Stimulated activated CD4-positive, alpha-beta T cell treated with anti-CD3 and anti-CD28 coated beads, Interleukin-1b, Interleukin-23, amount 100 ng/mL, for 24 hours (primary cell): ENCODE measurements at places on chromosomes 1 and 21.

GRCh38 chr21:16216288-16216962 is 486.6 kb downstream of the USP25 start:
- DNase-seq, result no peak

- DNase-seq, result no peak
Observed at GRCh38 chr1:53384796-53385195, 56.9 kb upstream of the LRP8 start.

DNA sequence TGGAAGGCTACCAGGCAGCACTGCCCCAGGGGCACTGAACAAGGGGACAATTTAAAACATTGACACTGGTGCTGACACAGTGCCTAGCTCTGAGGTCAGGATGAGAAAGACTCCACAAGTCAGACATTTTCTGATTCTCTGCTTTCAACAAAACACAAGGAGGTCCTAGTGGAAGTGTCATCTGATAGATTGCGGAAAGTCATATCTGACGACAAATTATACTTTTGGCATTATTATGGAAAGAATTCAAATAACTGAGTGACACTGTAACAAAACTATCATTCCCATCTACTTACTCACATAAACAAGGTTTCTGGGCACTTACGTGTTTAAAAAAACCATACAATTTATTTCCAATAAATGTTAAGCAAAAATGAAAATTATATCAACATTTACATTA is 123.5 kb downstream of the SLC45A1 start:
- no peak for DNase-seq

DNA sequence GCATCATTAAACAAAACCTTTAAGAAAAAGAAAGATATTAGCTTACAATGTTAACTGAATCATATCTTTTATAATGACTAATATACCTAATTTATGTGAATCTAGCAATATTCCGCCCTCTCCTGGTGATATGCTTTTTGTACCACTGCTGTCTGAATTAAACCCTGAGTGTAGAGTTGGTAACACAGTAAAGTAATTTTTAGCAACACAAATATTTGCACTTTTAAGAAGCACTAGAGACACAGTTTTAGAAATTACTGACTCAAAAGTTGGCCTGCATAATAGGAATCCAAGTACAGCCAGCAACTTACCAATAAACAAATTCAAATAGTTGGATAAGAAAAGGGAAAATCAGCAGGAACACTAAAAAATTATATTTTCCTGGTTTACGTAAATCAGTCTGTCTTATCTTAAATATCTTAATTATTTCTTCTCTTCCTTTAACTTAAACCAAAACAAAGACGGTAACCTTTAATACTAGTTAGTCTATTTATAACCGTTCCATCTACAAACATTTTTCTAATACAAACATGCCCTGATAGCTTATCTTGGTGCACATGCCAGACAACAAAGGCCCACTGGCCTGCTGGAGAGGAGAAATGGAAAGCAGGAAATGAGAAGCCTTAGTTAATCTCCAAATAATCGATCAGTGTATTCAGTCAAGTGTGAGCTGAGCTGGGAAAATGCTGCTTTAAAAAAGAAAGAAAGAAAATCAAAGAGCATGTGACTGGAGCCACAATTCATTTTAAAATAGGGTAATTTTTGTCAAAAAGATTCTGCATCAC is 246.0 kb downstream of the RERE start:
- no peak for DNase-seq

DNA sequence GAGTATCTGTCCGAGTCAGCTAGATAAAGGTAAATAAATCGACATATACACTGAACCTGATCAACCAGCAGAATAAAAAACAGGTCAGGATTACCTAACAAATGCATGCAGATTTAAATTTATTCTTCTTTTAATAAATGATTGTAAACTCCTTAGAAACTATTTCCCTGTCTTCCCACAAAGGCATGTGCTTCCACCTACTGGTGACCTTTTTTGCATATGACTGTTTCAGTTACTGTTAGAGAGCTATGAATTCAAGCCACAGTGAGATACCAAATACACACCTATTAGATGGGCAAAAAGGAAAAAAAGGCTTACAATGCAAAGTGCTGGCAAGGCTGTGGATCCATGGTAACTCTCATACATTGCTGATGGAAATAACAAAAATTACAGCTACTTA is 957.4 kb upstream of the NCAM2 start:
- no peak for DNase-seq

DNA sequence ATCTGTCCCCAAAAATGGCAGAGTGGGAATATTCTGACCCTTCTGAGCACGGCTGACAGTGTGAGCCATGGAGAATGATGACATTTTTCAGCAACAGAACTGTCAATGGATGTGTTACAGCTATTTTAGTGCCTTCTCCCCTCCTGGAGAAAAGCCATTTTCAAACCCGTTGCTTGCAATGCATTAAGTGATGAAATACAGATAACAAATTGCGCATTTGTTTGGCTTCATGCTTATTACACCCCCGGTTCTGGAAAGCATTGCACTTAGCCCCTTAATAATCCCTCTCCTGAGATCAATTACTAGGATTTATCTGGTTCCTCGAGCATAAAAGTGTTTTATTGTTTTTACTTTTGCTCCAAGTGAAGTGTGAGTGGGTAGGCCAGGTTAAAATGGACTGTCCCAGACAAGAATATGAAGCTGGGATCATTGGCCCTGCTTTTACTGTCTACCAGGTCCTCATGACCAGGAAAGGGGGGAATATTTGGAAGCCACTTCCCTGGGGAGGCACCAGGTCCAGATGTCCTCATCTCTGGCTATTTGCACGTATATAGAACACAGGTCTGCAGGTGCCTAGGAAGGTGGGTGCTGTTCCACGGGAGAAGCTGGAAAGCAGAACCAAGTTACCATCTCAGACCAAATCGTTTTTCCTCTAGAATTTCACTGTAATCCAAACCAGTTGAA is 37.5 kb upstream of the HHAT start:
- DNase-seq, result no peak

- DNase-seq, result no peak
Observed at GRCh38 chr1:109791495-109792043, 27.8 kb upstream of the EPS8L3 start.

- DNase-seq, result no peak
Observed at GRCh38 chr1:12302798-12303447, 73.1 kb downstream of the VPS13D start.

DNA sequence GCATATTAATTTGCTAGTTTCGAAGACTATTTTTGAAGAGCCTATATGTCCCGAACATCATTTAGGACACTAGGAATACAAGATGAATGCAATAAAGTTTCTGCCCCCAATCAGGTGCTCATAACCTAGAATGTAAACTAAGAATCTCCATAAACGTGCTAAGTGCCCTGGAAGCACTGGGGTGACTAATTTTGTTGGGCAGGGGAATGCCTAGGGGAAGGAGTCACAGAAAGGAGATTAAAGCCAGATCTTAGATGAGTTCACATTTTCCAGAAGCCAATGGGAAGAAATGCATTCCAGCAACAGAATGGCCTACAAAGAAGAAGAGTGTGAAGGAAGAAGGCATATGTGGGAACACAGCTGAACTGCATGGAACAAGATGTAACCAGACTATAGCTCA is 19.5 kb downstream of the SCYL3 start:
- DNase-seq, result no peak

GRCh38 chr1:181179279-181179986 is 90.9 kb downstream of the IER5 start:
- DNase-seq, result no peak

DNA sequence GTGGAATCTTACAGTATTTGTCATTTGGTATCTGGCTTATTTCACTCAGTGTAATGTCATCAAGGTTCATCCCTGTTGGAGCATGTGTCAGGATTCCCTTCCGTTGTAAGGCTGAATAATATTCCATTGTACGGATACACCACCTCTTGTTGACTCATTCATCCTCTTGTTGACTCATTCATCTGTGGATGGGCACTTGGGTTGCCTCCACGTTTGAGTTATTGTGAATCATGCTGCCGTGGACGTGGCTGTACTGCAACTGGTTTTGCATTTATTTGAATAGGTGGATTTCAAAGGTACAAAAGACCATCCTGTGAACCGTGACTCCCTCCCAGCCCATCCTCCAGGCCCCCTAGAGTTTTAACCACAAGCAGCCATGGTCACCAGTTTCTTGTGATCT is 11.9 kb upstream of the TCP10L start:
- DNase-seq, result no peak

- DNase-seq, result no peak
Observed at GRCh38 chr1:182200025-182200812, 138.7 kb upstream of the ZNF648 start.

DNA sequence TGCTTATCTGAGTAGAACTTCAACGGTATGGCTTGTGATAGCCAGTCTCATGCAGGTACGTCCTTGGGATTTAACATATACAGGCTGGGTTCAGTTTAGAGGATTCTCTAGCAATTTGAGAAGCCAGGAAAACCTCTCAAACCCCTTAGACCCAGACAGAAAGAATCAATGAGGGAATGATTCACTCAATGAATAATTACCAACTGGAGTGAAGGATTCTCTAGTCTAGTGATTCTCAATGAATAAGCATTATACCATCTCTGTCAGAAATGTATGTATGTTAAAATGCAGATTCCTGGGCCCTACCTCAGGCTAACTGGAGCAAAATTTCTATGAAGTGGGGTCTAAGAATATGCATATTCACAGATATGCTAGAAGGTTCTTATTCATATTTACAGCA is 54.5 kb upstream of the APP start:
- no peak for DNase-seq

- no peak for DNase-seq
Observed at GRCh38 chr21:45178070-45178608, 103.8 kb downstream of the ADARB1 start.

GRCh38 chr1:22517956-22518355 is 45.3 kb upstream of the EPHA8 start:
- DNase-seq, result no peak

- no peak for DNase-seq
Observed at GRCh38 chr1:14181191-14181795, 417.2 kb upstream of the KAZN start.

DNA sequence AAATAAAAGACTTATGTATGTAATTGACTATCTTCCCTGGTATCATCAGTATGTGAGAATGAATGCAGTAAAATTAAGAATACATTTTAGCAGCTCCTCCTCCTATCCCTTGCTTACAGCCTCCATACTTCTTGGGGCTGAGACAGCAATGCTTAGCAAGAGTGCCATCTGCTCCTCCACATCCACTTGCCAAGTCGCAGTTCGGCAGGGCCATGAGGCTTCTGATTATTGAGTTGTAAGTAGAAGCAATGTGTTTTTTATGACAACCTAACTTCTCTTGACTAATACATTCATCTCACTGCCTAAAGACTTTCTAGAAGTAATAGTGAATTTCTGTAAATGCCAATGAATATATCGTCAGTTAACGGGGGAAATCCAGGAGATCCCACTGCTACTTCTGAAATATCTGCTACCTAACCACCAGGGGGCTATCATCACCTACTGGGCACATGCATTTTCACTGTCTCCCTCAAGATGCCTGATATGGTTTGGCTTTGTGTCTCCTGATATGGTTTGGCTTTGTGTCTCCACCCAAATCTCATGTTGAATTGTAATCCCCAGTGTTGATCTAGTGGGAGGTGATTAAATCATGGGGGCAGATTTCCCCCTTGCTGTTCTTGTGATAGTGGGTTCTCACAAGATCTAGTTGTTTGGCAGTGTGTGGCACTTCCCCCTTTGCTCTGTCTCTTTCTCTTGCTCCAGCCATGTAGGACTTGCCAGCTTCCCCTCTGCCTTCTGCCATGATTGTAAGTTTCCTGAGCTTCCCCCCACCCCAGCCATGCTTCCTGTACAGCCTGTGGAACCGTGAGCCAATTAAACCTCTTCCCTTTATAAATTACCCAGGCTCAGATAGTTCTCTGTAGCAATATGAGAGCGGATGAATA is 59.6 kb downstream of the EXTL2 start:
- DNase-seq, result no peak

- DNase-seq, result no peak
Observed at GRCh38 chr1:180612632-180613031, 19.2 kb upstream of the XPR1 start.

DNA sequence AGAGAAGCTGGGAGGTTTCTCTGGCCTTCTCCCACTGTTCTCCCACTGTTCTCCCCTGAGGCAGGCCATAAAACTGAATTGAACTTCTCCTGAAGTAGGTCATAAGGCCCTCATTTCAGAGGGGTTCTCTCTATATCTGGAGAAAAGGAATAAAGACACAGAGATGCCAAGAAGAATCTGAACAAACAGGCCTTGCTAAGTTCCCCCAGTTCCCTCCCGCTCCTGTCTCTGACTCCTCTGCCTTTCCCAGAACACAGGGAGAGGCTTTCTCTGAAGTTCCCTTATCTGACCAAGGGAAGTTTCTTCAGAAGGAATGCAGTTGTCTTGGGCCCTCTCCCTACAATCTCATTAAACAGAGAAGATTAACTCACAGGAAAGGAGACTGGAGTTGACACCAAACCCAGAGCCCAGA is 83.4 kb downstream of the SLC16A1 start:
- no peak for DNase-seq

DNA sequence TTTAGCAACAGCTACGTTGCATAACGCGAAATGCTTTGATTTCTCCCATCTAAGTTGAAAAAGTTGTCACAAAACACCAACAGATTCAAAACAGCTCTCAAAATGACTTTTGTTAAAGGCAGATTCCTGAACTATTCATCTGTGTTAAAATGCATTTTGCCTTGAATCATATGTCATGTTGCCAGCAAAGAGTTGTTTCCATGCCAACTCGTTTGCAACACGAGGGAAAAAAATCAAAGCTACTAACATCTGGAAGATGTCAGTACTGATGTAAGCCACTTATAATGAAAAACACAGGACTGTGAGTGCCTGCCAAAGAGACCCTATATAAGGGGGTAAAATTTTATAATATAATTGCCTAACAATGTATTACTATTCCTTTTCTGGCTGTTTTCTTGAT is 182.7 kb upstream of the PTBP2 start:
- DNase-seq, result no peak

GRCh38 chr21:45112371-45112770 is 38.0 kb downstream of the ADARB1 start:
- no peak for DNase-seq

GRCh38 chr1:164625004-164625617 is 66.1 kb downstream of the PBX1 start:
- no peak for DNase-seq

DNA sequence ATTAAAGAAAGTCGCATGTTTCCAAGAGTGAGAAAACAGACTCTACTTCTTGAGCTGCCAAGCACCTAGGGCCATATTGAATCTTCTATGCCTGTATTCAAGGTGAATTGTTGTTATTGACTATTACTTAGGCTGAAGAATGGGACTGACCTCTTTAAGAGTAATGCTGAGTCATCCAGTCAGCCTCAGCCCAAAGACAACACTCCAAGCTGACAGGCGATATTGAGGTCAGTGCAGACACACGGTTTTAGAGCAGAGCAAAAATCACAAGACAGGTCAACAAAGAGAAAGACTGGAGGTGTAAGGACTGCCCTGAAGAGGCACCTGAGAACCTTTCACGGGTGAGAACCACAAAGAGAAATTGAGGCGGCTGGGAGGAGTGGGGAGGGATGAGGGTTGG is 146.9 kb downstream of the MIS18A start:
- DNase-seq, result no peak

GRCh38 chr1:93992190-93992589 is 83.0 kb upstream of the GCLM start:
- no peak for DNase-seq

GRCh38 chr21:26617176-26617575 is 44.1 kb upstream of the CYYR1 start:
- no peak for DNase-seq

- DNase-seq, result no peak
Observed at GRCh38 chr21:46256501-46256994, 28.0 kb upstream of the LSS start.

- no peak for DNase-seq
Observed at GRCh38 chr1:178921499-178921898, 50.6 kb upstream of the ANGPTL1 start.
